ENCODE measurements at places on chromosomes 2 and 18.

DNA sequence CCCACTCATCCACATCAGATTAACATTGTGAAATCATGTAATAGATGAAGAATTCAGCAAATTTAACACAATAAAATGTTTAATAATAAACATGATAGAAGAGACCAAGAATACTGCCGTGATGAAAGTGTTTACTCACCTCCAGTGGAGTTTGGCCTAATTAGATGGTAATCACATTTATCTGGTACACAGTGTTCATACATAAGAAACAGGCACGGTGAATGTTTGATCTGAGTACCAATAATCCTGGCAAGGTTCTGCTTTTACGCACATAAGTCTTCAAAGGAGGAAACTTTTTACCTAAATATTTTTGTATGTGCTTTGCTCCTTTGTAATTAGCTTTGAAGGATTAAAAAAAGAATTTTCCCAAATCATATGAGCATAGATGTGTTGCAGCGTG, 122.5 kb downstream of the IRS1 start:
- no peak for DNase-seq

DNA sequence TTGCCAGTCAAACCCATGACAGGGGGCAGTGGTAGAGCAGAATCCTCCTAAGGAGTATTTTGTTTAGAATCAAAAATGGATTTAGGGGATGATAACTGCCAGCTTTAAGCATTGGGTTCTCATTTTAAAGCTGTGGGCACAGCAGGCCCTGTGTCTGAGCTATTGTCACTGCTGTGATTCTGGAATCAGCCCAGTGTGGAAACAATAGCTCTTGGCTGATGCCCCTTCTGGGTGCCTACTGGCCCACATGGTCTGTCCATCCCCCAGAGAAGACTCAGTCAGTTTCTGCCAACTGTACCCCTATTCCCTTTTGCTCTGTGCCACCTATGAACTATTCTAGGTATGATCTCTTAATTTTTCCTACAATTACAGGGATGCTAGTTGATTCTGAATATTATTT, 91.7 kb upstream of the LRRTM1 start:
- no peak for DNase-seq

GRCh38 chr2:2769481-2770431, 438.7 kb upstream of the MYT1L start:
- DNase-seq: no peak

DNA sequence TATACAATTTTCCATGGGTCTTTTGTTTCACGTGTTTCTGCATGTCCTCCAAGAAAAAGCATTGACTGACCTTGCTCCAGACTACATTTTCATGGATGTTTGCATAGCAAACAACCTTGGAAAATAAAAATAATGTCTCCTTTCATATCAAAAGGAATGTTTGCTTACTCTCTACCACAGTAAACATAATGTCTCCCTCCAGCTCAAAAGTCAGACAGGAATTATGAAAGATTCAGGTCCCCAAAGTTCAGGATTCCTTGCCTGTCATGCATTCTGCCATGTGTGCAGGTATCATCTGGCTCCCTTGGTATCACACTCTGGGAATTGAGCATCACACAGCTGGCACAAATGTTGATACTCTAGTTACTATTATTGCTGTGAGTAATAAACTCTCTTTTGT, 103.1 kb upstream of the ZC3H15 start:
- DNase-seq: no peak

DNA sequence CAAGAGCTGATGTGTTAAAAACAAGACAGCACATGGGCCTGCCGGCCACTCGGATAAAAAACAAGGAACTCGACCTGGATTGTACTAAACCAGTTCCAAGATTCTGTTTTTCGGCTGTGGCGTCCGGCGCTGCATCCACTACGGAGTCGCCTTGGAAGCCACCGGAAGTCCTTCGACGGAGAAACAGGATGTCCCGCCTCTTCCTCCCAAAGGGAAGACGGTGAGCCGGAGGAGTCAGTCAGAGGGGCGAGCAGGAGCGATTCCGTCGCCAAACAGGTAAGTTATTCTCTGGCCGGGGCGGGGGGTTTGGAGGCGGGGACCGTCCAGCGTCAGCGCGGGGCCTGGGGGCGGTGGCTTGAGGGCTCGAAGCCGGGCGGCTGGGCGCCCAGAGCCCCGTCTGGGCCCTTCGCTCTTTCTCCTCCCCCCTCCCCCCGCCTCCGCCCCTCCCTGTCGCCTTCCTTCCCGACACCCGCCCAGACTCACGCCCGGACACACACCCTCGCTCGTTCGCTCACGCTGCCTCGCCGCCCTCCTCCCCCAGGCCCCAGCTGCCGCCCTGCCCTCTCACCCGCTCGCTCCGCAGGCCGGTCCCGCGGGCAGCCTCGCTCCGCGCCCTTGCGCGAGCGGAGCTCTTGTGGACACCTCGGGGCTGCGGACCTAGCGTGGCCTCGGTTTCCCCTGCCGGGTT, at the start of gene ZNF407:
Gene ZNF407, plus strand, starts transcription at position 209 of the 688 bp plus-strand sequence. CDS start 33,150 bp downstream, outside the sequence.
- peak; percentile 94 for DNase-seq

DNA sequence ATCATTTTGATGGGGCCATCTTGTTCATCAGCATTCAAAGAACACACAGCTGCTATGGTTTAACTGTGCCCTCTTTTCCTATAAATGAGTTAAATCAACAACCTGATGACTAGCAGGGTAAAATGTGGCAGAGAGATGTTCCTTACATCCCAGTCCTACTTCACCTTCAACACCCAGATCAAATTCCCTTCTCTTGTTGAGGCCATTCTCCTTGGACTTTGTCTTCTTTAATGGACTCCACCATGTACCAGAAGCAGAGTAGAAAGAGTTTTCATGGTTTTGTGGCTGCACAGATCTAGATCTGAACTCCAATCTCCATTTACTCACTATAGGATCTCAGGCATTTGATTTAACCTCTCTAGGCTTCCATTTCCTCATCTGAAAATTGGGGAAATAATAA, 6.4 kb upstream of the UPP2 start:
- no peak for DNase-seq

- no peak for DNase-seq
Measured at GRCh38 chr18:57210107-57210715, 63.3 kb downstream of the BOD1L2 start.

DNA sequence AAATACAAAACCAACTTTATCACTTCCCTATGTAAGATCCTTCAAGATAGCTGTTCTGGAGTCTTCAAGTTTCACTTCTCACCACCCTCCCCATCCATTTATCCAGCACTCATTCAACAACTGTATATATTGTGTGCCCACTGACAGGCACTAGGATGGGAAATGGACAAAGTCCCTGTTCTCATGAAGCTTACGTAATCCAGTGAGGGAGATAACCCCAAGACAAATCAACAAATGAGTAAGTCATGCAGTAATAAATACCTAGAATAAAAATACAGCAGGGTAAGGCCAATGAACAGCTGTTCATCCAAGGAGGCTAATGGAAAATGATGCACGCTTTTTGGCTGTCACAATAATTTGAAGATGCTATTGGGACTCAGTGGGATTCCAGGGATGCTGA, 133.8 kb downstream of the MEMO1 start:
- DNase-seq: no peak

GRCh38 chr2:240341064-240341463, 94.4 kb upstream of the GPC1 start:
- DNase-seq: no peak

GRCh38 chr2:200761266-200761665, 50.4 kb upstream of the BZW1 start:
- DNase-seq: no peak

DNA sequence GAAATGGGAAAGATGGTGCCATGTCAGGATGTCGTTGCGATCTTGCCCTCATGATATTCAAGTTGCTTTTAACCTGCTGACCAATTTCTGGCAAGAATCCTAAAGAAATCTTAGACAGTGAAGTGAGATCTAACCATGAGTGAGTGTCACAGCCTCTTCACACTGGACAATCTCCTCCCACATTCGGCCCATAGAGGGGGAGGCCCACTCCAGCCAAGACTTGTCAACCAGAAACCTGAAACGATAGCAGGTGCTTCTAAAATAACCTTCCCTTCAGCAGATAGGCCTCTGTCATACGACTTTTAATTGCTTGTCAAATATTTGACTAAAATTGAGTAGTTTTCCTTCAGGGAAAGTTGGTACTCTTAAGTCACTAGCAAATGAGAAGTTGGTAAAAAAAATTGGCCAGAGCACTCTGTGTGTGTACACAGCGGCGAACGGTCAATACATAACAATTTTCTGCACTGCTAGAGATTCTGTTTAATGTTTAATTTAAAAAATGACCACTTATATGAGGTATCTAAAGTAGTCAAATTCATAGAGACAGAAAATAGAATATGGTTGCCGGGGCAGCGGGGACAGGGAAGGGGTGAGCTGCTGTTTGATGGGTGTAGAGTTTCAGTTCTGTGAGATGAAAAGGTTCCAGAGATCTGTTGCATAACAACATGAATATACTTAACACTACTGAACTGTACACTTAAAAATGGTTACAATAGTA, 110.2 kb downstream of the VAPA start:
- no peak for DNase-seq

GRCh38 chr18:8756571-8756970, 51.2 kb downstream of the MTCL1 start:
- DNase-seq: no peak

GRCh38 chr2:233418052-233418760, 63.9 kb downstream of the DGKD start:
- no peak for DNase-seq

DNA sequence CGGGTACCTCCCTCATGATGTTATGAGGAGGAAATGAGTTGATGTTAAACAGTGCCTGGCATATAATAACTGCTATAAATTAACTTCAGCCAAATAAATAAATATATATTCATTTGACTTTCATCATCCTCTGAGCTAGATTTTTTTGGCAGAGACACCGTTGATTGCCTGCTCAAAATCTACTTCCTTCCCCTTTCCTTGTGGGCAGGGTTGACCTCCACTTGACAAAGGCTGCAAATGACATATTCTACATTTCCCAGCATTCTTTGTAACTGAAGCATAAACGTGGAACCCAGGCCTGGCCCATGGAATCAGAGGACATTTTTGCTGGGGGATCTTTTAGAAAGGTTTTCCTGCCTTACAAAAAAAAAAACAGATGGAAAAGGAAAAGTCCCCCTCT, 177.8 kb downstream of the TXNL1 start:
- no peak for DNase-seq

DNA sequence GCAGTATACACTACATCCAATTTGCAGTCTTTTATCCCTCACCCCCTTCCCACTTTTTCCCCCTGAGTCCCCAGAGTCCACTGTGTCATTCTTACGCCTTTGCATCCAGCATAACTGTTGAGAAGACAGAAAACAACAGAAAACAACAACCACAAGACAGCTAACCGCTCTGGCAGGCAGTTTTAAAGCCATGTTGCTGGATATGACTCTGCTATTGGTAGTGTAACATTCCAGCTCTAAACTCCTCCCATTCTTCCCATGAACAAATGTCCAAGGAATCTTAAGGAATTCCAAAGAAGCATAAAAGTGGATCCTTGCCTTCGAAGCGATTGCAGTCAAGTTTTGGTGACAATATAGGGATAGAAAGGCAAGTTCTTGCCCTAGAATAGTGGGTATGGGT, 599.1 kb downstream of the NYAP2 start:
- DNase-seq: no peak

DNA sequence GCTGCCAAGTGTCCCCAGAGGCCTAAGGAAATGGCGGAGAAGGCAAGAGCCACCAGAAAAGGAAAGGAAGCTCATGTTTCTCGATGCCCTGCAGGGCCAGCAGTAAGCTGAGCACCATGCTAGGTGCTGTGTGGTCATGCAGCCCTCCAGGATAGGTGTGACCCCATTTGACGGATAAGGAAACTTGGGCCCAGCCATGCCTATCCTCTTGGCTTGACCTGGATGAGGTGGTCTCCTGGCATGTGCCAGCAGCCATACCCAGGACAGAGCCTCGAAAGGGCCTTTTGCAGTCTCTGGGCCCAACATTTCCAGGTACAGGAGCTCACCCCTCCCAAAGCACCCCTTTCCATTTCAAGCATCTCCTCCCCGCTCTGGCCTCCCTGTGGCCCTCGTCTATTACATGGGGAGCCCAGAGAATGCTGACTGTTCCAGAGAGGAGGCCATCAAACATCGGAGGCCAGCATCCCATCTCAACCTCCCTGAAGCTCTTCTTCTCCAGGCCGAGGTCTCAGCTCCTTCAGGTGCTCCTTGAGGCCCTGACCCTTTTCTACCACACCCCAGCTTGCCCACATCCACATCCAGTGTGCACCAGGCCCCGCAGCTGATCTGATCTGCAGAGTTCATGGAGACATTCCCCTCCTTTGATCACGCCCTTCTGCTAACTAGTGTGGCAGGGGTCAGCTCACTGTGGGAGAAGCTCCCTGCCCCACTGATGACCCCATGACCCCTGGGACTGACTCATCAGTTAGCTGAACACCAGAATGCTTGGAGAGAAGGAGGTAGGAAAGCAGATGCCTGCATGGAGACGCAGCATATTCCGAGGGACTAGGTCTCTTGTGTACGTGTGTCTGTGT, 208.4 kb downstream of the TNS1 start:
- DNase-seq: no peak

GRCh38 chr2:48483916-48484315, 46.0 kb upstream of the STON1 start:
- DNase-seq: no peak

DNA sequence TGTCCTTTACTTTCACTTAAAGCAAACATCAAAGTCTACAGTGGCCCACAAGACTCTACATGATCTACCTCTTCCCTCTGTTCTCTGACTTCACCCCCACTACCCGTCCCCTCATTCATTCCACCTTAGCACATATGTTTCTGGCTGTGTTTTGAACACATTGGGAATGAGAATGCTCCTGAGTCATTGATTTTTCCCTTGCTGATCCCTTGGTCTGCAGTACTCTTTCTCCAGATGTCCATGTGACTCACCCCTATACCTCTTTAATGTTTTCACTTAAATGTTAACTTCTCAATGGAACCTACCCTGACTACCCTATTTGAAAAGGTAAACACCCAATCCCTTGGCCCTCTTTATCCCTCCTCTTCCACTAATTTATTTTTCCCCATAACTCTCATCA, 30.7 kb upstream of the FRZB start:
- DNase-seq: no peak

DNA sequence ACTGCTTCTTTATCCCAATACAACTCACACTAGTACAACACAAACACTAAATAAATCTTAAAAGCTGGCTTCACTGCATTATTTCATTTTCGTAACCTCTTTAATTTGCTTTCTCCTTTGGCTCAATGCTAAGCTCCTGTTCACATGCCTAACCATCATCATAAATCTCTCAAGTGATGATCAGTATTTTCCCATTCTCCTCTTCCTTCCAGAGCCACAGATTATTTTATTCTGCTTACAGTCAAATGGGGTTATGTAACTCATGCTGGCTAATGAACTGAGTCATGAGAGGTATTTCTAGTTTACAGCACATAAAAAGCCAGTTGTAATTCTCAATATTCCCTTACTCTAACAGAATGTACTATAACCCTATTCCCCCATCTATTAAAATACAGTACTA, 350.4 kb upstream of the ZC3H15 start:
- DNase-seq: no peak

Data from D721Med (cell line).